ENCODE measurements at places on chromosomes 4 and X.

GRCh38 chrX:23008431-23009099 lies 8.8 kb downstream of the DDX53 start:
- peak; percentile 39 for DNase-seq

GRCh38 chr4:173538148-173538908 lies 8.3 kb upstream of the HAND2 start:
- DNase-seq: no peak

- DNase-seq: peak; percentile 66
Observed at GRCh38 chr4:26217961-26218676, 102.7 kb upstream of the RBPJ start.

DNA sequence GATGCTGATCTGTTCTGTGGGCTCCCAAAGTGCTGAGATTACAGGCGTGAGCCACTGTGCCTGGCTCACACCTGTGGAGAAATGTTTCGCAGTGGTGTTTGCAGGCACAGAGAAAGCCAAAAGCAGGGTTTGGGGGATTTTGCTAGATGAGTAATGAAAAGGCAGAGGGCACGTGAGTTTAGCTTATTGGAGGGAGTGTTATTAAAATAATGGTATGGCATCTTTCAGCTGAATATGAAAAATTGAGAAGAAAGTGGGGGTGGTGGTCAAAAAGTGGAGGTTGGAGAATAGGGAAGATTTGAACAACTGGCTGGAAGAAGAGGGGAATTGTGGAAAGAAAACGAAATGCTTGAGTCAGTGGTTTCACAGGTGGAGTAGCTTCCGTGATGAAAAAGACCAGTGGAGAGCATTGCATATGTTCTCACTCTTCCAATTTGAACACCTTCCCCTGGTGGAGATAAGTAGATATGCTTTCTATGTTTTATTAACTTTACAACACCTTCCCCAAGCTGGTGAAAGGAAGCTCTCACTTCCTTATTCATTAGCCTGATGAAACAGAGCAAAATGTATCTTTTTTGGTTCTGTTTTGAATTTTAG lies 1.1 kb upstream of the CHST7 start:
- no peak for DNase-seq

DNA sequence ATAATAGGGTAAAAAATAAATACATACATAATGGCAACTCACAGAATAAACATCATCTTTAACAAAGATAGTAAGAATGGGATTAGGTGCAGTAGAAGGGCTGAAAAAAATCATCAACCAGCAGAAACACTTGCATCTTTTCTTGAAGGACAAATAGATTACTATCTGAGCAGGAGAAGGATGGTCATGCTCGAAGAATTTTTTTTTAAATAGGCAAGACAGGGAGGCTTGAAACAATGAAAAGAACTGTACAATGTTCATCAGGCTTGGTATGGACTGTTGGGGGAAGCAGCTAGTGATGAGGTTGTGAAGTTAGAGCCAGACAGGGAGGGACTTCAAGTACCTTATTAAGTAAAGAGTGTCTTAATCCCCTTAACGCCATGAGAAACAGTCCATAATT lies 167.4 kb upstream of the LDB2 start:
- peak; percentile 69 for DNase-seq

- peak; percentile 22 for DNase-seq
Observed at GRCh38 chr4:114304567-114304966, 294.0 kb upstream of the UGT8 start.

DNA sequence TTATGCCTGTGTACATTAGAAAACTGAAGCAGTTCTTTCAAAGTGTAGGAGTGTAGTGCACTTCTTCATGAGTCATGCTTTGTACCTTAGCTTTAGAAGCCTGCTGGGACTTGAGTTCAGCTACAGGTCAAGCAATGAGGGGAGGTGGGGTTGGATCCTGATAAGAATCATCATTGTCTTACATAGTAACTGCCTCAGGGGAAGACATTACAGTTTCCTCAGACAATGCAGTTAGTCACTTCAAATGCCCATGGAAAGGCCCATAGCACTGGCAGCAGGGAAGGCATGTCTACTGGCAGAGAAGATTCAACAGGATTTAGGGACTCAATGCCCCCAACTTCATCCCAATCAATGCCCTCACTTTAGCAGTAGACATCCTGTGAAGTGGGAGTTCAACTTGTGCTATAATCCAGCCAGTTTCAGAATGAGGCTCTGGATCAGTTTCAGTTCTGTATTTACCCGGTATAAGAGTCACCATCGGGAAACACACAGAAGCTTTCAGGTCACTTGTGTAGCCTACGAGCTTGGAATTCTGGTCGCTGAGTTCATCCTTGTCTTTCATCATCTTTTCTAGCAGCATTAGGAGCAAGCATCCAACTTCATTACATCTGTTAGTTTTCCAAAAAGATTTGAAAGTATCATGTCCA lies 1216.5 kb downstream of the RAPGEF2 start:
- DNase-seq: no peak

GRCh38 chr4:5421416-5421815 lies 286.9 kb downstream of the EVC2 start:
- DNase-seq: no peak

DNA sequence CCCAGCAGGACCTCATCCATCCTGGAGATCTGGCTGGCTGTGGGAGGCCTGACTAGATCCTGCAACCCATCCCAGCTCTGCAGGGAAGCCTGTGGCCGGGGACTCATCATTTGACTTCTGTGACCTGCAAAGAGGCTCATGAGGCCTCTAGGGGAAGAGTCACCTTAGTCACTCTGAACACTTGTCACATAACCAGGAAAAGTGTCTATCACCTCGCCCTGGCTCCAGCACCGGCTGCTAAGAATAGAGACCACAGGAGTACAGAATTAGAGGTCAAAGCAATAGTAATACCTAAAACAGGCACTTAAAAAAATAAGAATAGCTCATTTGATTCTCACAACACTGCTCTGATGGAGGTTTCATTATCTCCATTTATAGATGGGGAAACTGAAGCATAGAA lies 3.8 kb upstream of the NSG1 start:
- DNase-seq: no peak

DNA sequence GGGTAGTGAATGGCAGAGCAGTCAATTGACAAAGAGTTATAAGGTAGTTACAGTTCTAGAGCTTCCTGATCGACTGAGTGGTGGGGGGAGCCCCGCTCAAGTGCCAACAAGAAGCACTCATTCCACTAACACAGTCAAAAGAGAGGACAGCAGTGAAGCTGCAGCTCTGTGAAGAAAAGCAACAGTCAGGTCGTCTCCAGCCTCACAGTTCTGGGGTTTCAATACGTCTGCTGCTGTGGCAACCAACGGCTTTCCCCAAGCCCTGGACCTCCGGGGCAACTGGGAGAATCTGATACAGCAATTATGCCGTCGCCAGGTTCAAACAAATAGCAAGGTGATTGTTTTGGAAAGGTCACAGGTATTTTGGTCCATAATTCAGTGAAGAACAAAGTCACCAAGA lies 30.8 kb downstream of the GPM6B start:
- DNase-seq: no peak

- DNase-seq: no peak
Observed at GRCh38 chr4:142567199-142567598, 278.9 kb downstream of the INPP4B start.

- DNase-seq: no peak
Observed at GRCh38 chrX:6132970-6133369, 95.7 kb downstream of the NLGN4X start.

GRCh38 chr4:61886131-61886530 lies 686.0 kb downstream of the ADGRL3 start:
- no peak for DNase-seq

- no peak for DNase-seq
Observed at GRCh38 chrX:31704938-31705337, 633.1 kb upstream of the FTHL17 start.

DNA sequence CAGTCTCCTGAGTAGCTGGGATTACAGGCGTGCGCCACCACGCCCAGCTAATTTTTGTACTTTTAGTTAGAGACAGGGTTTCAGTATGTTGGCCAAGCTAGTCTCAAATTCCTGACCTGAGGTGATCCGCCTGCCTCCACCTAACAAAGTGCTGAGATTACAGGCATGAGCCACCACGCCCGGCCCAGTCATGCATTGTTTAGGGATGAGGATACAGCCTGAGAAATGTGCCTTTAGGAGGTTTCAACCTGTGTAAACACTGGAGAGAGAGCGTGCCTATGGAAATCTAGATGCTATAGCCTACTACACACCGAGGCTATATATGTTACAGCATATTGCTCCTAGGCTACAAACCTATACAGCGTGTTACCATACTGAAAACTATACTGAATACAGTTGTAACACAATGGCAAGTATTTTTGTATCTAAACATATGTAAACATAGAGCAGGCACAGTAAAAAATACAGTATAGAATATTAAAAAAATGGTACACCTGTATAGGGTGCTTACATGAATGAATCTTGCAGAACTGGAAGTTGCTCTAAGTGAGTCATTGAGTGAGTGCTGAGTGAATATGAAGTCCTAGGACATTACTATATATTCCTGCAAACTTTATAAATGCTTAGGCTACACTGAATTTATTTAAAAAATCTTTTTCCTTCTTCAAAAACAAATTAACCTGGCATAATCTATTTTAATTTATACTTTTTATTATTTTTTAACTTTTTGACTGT lies 588.2 kb upstream of the ADGRL3 start:
- peak; percentile 11 for DNase-seq

DNA sequence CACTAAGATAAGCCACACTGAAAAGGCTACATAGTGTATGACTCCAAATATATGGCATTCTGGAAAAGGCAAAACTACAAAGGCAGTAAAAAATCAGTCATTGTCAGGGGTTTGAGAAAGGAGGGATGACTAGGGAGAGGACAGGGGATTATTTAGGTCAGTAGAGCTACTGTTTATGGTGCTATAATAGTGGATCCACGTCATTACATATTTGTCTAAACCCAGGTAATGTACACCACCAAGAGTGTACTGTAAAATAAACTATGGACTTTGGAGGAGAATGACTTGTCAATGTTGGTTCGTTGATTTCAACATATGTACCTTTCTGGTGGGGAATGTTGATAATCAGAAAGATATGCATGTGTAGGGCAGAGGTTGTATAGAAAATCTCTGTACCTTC lies 837.6 kb downstream of the FAM133A start:
- no peak for DNase-seq

- peak; percentile 34 for DNase-seq
Observed at GRCh38 chr4:159272273-159273140, 169.6 kb downstream of the RAPGEF2 start.

DNA sequence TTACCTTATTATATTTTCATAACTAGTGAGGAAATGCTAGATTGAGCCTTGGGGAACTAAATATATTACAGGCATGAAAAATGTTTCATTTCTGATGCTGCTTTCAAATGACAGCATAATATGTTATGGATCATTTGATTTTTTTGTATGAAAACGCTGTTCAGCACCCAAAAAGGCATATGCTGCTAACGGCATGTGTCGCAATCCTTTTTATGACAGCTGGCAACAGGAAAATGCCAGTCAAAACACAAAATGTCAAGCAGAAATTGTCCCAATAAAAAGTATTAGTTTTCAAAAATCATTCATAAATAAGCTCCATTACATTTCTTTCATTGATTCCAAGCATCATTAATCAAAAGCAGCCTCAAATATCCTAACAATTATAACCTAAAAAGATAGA lies 1244.5 kb downstream of the PCDH7 start:
- no peak for DNase-seq

Measured in fibroblast of skin of scalp (primary cell).